ENCODE measurements at places on chromosomes 7 and 10. TPM values are rescaled to one million over a fixed set of nuclear protein-coding genes. Genes with fewer than 3 reads are reported as not detected.

The HOXA5 gene
- total RNA-seq, result 130 TPM

The EXOC4 gene
- total RNA-seq, result 65.1 TPM

The PLAC9 gene
- total RNA-seq, result not detected

The ACTL6B gene
- not detected for total RNA-seq

The XRCC2 gene
- 0.98 TPM for total RNA-seq

The TBX20 gene
- total RNA-seq, result not detected

GRCh38 chr10:33723181-33723580 is 388.7 kb upstream of the NRP1 start:
- DNase-seq, result no peak

- no peak for DNase-seq
These were observed 111.3 kb upstream of the RPA3 start for GRCh38 chr7:7829667-7830066.

DNA sequence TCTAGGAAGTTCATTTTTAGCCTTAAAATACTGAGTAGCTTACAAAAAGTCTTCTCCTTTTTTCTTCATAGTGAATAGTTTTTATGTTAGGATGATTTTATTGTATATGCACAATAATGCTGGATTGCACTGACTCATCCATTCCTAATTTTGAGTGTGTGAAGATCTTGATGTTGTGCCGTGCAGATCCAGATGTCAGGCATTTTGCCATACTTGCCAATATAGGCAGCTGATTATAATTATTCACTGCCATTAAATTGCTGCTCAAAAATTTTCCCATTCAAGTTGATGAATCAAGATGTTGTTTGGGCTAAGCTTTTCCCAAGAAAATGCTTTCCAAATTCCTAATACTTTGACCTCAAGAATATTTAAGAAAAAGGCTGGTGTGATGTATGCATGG is 218.3 kb downstream of the AHR start:
- no peak for DNase-seq

DNA sequence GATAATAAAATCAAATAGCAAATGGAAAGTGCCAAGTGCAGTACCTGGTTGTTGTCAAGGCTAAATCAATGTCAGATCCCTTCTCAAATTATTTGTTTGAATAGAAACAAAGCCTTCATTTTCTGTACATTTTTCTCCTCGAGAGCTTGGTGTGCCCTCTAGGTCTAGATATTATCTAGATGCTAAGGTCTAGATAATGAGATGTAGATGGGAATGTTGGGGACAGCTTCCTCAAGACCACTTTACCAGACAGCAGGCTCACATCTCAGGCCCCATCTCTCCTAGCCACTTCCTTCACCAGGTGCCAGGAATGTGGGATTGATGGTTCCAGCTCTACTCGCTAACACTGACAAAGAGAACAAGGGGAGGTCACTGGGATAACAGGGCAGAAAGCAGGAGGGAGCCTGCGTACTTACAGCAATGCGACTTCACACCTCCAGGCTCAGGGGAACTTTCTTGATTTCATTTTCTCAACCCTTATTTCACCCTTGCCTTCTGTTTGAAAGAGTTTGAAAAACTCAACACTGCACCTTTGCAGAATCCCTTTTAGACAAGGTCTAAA is 451.4 kb upstream of the VSTM2A start:
- no peak for DNase-seq

- no peak for DNase-seq
These were observed 24.1 kb upstream of the HPS1 start for GRCh38 chr10:98470850-98471249.

GRCh38 chr7:117132321-117133120 is 179.2 kb downstream of the ST7 start:
- DNase-seq, result peak; percentile 56

GRCh38 chr7:55155351-55156117 is 136.7 kb downstream of the EGFR start:
- no peak for DNase-seq

- DNase-seq, result no peak
These were observed 25.9 kb downstream of the TRIM8 start for GRCh38 chr10:102670065-102670670.

DNA sequence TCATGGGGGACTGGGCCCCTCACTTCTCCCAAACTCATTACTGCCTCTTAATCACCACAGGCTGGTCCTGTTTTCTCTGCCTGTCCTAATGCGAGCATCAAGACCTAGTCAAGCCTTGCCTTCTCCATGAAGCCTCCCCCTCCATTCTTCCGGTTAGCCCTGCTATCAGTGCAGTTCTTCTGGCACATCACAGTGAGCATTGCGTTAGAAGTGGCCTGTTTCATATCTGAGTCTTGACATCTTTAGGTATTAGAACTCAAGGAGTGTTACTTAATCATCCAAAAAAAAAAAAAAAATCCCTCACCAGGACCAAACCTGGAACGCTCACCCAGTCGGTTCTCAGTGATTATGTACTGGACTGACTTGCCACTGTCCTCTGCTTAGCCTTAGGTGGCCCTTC is 17.4 kb downstream of the SNX10 start:
- no peak for DNase-seq

- no peak for DNase-seq
These were observed 34.2 kb upstream of the XRCC2 start for GRCh38 chr7:152710153-152710442.

- peak; percentile 21 for DNase-seq
These were observed 31.7 kb downstream of the ZNF775 start for GRCh38 chr7:150410680-150411346.

DNA sequence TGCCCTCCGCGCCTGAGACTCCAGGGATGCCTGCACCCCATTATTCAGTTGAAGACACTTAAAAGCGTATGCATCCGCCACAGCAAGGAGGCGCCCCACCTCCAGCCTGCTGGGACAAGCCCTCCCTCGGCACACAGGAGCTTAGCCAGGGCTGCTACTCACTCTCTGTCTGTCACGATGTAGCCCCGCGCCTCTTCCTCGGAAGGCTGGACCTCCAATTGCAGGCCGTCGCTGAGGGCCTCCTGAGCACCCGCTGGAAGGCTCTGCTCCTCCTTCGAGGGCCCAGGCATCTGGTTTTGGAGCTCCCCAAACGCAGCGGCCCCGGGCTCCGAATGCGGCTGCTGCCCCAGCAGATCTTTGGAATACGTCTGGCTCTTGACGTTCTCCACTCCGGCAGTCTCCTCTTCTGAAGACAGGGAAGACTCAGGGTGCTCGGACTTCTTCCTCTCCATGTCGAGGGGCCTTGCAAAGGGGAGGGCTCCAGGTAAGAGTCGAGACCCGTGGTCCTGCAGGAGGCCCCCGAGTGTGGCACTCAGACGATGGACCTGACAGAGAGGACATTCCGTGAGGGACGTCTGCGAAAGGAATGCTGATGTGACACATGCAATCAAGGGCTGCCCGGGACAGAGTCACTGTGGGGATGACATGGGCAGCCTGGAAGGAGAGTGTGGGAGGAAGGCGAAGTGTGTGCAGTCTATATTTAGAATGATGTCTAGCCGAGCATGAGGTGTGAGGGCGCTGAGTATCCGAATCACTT is 453.9 kb downstream of the PTPRN2 start:
- no peak for DNase-seq

GRCh38 chr7:51644216-51644615 is 327.6 kb upstream of the COBL start:
- DNase-seq, result no peak

GRCh38 chr10:8242295-8242872 is 187.9 kb downstream of the GATA3 start:
- no peak for DNase-seq

GRCh38 chr10:60960913-60961312 is 16.9 kb upstream of the RHOBTB1 start:
- no peak for DNase-seq

DNA sequence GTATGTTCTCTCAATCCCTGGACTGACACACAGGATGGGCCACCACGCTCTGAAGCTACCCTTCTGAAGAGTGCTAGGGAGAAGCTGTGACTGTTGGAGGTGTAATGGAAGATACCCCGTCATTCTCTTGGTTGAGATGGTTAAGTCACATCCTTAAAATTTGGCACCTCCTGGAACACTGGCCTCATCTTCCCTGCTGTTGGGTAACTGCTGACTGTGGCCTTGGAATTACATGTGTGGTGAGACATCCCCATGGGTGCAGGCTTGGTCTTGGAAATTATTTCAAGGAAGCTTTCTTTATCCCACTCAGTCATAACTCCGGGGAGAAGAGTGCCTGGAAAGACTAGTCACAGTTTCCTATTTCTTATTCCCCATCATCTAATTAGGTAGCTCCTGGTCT is 62.0 kb downstream of the LRMDA start:
- no peak for DNase-seq
